ENCODE measurements at places on chromosomes 16 and 17. TPM values are rescaled to one million over a fixed set of nuclear protein-coding genes. Genes with fewer than 3 reads are reported as not detected.

- no peak for DNase-seq
Measured at GRCh38 chr16:4746215-4746614, 11.9 kb downstream of the DNAAF8 start.

DNA sequence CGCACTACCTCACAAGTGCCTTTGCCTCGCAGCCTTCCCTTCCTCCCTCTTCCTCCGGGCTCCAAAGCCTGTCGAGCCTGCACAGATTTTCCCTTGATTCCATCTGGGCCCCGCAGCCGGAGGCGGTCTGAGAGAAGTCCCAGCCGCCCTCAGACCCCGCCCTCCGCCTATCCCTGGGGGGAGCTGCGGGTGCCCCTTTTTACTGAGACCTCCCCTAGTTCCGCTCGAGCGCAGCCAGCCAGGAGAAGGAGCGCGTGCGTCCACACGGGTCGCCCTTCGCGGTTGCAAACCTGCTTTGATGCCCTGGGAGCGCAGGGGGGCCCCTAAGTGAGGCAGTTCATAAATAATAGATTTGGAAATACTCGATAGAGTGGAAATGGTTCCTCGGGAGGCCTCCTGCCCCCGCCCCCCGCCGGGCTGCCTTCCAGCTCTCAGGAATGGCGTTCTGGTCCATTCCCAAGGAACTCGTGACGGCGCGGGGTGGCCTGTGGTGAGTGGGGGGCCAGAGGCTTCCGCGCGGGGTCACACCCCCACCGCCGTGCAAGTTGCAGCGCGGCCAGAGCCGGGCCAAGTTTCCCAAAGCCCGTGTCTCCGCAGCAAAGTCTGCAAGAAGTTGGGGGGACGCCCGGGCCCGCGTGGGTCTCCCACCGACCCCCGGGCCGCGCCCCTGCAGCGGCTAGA lies 610 bp downstream of the C16orf74 start:
- no peak for DNase-seq

DNA sequence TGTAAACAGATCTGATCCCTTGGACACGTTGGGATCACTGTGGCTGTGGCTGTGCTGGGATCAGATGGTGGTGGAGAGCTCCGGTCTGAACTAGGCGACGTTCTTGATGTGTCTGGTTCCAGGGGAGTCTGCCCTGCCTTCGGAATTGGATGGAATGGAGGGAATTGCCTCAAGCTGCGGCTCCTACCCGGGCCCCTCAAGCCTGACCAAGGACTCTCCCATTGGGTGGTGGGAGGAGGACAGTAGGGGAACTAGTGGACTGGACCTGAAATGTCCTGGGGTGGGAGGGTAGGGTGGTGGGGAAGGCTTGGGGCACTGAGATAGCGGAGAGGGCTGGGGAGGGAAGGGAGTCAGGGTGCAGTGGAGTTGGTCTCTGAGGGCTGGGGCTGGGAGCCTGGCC lies 3.2 kb upstream of the UBALD1 start:
- no peak for DNase-seq

GOT2 gene
- total RNA-seq, result 97.4 TPM

DNA sequence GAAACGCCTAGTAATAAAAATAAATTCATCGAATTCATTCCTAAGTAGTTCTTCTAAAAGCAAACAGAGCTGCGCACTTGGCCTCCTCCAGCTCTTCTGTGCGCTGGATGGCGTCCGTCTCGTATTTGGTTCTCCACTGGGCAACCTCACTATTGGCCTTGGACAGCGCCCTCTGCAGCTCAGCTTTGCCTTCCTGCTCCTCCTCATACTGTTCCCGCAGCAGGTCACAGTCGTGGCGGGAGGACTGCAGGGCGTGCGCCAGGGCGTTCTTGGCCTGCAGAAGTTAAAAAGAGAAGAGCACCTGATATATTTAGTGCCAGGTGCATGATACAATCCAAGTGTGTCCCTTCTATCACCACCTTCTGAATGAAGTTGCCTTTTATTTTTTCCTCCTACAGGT lies 21.8 kb downstream of the MYH3 start:
- DNase-seq, result no peak

GRCh38 chr17:50889528-50890118 lies 23.5 kb upstream of the TOB1 start:
- DNase-seq, result no peak

SPHK1 gene
- 31.6 TPM for total RNA-seq

SGCA gene
- 0.22 TPM for total RNA-seq

GRCh38 chr17:61555127-61555566 lies 35.9 kb downstream of the NACA2 start:
- DNase-seq, result no peak

DNA sequence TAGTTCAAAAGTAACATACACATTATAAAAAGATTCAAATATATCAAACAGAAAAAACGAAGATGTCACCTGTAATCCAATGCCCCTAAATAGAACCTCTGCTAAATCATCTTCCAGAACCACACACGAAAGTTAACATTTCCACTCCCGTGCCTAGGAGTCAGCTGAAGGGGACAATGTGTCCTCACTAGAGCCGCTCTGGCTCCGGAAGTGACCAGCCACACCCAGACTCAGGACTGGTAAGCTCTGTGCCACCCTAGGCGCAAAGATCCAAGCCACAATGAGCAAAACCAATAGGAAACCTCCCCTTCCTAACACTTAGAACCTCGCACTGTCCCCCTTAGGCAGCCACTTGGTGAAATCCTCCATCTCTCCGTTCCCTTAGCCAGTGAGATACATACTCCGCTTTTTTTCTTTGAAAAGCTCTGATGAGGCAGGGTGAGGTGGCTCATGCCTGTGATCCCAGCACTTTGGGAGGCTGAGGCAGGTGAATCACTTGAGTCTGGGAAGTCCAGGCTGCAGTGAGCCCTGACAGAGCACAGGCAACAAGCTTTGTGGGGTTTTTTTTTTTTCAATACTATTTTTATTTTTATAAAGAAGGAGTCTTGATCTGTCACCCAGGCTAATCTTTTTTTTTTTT lies 11.8 kb downstream of the CTRB1 start:
- no peak for DNase-seq

GRCh38 chr16:82232806-82233205 lies 62.8 kb upstream of the MPHOSPH6 start:
- no peak for DNase-seq

DNA sequence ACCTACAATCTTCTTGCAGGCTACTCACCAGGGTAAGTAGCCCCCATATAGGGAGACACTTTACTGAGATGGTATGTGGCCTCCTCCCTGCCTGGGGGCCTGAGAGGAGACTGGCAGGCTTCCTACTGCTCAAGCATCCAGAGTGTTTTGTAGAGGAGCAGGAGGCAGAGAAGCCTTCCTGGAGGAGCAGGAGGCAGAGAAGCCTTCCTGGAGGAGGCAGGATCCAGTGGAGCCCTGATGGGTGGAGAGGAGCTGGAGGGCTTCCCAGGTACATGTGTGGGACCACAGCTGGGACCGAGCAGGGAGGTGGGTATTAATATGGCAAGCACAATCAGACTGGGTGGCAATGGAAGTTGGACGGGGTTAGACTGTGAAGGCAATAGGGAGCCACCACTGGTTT lies 2.1 kb upstream of the ADGRG5 start:
- no peak for DNase-seq

- DNase-seq, result no peak
Measured at GRCh38 chr17:12620200-12620720, 45.4 kb upstream of the MYOCD start.

GRCh38 chr17:31216031-31216751 lies 80.8 kb downstream of the OMG start:
- DNase-seq, result peak; percentile 51

HCFC1R1 gene
- total RNA-seq, result 54.7 TPM

- peak; percentile 85 for DNase-seq
Measured at GRCh38 chr17:12041312-12041711, 20.6 kb downstream of the MAP2K4 start.

LHX1 gene
- 1.4 TPM for total RNA-seq

CHD3 gene
- 104 TPM for total RNA-seq

DPEP3 gene
- not detected for total RNA-seq
